ENCODE measurements at places on chromosomes 5 and 9. TPM values are rescaled to one million over a fixed set of nuclear protein-coding genes. Genes with fewer than 3 reads are reported as not detected.
A peak's percentile ranks its signal among the peaks of the same experiment; 100 is the strongest.

- no peak for DNase-seq
Measured at GRCh38 chr5:56176871-56177533, 56.1 kb downstream of the ANKRD55 start.

IL9 gene
- total RNA-seq = not detected

DNA sequence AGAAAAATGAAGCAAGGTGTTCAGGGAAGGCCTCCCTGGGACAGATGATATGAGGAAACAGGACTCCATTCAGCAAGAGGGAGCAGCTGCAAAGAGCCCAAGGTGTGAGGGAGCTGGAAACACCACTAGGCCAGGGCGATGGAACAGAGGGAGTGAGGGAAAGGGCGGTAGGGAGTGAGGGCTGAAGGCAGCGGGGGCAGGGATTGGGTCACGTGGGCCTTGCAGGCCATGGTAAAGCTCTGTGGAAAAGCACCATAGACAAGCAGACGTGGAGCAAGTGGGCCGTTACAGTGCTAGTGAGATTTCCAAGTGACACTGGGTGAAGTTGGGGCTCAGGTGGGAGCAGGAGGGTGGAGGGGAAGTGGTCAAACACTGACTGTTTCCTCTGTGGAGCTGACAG is 10.8 kb upstream of the PRRC1 start:
- DNase-seq = peak; percentile 57

DNA sequence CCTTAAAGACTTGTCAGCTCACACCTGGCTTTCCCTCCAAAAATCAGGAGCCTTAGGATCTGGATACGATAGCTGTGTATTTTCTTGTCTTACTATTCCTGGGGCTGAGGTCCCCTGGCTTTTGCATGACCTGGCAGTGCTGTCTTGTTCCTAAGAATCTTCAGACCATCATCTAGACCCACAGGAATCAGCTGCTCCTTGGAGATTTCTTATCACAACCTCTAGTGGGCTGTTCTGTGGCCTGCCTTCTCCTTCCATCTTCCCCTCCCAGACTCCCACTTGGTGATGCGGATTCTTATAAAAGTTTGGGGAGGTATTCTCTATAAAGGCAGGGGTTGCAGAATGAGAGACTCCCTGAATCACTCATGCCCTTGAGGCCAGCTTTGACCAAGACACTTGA is 21.4 kb downstream of the LCP2 start:
- DNase-seq = no peak

NME5 gene
- 3.9 TPM for total RNA-seq

DNA sequence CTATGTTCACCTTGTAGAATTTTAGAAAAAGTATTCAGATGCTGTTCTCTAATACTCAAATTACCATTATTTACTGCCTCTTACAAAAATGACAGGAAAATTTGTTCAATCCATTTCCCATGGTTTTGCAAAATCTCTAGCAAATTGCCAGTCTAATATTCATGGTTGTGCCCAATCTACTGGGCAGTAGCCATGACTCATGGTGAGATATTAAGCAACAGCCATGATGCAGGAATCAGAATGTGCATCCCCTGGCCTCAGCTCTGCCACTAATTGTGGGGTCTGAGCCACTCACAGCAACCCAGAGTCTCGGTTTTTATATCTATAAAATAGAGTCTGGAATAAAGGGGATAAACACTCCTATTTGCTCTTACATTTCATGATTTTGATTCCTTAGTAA is 353.6 kb downstream of the DEPDC1B start:
- DNase-seq = no peak

DNA sequence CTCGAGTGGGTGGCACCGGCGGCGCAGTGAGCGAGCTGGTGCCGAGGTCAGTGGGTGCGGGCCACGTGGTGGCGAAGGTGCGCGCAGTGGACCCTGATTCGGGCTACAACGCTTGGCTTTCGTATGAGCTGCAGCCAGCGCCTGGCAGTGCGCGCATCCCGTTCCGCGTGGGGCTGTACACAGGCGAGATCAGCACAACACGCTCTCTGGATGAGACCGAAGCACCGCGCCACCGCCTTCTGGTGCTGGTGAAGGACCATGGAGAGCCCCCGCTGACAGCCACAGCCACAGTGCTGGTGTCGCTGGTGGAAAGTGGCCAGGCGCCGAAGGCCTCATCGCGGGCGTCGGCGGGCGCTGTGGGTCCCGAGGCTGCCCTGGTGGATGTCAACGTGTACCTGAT is 2.1 kb downstream of the PCDHA5 start:
- DNase-seq = no peak

DNA sequence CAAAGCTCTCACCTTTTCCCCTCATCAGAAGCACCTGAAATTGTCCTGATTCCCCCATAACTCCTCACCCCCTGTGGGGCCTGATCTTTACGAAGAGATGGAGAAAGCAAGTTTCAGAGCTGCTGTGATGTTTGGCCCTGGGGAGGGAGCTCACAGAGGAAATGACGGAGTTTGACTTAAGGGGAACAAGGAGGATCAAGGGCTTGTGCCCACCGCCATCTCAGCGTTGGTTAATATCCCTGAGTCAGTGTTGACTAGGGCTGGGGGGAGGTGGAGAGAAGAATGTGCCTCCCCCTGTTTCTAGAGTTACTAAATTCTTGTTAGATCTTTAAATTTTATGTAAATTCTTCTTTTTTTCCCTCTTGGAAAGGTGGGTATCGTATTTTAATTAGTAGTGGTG is 27.8 kb downstream of the FGF18 start:
- DNase-seq = no peak

DNA sequence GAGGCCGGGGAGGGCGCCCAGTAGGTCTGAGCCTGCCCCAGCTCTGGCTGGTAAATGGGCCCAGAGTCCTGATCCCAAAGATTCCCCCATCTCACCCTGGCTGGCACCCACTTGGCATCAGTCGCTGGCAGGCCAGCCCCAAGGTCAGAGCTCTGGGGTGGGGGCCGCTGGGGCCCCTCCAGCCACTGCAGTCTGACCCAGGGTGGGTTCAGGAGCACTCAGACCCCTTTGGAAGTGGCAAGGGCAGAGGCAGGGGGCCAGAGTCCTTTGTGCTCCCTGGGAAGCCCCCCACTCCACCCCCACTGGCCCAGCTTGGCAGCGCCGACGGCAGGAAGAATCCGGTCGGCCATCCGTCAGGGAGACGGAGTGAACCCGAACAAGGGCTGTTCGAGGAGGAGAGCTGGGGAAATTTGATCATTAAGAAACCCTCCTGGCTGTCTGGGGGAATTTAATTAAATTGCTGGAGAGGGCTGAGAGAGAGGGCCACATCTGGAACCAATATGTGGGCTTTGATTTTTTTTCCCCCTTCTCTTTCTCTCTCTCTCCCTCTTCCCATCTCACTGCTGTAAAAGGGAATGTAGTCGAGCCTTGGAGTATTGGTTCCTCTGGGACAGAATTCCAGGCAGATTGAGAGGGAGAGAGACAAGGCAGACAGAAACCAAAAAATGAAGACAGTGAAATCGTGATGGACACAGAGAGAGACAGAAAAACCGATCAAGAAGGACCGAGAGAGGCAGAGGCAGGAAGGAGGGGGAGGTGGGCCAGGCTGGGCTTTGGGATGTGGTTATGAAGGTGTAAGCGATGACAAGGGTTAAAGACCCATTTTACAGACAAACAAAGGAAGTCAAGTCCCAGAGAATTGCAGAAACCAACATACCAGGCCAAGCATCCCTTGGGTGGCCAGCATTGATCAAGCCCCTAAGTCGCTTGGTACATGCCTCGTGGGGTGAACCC is 8.1 kb upstream of the ASB6 start:
- no peak for DNase-seq

LCN9 gene
- 10.4 TPM for total RNA-seq

RPL37 gene
- total RNA-seq = 1,276 TPM

- DNase-seq = no peak
Measured at GRCh38 chr9:68751556-68751955, 46.5 kb downstream of the PIP5K1B start.

NR2F1-AS1 gene
- 1.4 TPM for total RNA-seq

- no peak for DNase-seq
Measured at GRCh38 chr9:14063756-14064155, 250.2 kb downstream of the NFIB start.

DNA sequence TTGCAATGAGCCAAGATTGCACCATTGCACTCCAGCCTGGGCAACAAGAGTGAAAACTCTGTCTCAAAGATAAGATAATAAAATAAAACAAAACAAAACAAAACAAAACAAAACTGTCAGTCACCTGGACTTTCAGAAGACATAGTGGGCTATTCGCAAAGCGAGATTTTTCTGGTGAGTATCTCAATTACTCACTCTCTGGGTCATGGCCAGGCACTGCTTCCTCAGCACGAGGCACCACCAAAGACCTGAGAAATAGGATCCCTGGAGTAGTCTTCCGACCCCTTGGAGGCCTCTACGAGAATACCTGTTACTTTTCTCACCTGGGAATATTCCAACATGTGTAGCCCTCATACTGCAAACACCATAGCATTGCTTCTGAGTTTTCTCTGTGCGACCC is 201.7 kb upstream of the ZNF618 start:
- DNase-seq = no peak

ARID3C gene
- 0.31 TPM for total RNA-seq

NUTM2G gene
- not detected for total RNA-seq

- no peak for DNase-seq
Measured at GRCh38 chr5:175489693-175490443, 11.5 kb downstream of the SFXN1 start.

PCDHGB5 gene
- 1.0 TPM for total RNA-seq

NFX1 gene
- total RNA-seq = 23.1 TPM

Data from endodermal cell (in vitro differentiated cells).